ENCODE measurements at places on chromosomes 2 and 18.

DNA sequence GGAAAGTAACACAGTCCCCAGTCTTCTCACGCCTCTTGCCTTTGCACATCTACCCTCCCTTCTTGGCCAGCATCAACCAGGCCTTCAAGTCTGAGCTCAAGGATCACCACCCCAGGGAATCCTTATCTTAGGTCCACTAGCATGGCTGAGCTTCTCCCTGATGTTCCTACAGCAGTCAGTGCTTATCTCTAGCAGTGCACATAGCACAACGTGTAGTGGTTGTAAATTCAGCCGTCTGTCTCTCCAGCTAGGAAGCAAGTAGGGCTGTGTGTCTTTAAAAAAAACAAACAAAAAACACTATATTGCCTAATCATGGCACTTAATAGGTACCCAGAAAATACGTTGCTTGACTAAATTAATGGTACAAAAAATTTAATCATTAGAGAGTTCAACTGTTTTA lies 29.2 kb downstream of the KCNG3 start:
- no peak for DNase-seq

DNA sequence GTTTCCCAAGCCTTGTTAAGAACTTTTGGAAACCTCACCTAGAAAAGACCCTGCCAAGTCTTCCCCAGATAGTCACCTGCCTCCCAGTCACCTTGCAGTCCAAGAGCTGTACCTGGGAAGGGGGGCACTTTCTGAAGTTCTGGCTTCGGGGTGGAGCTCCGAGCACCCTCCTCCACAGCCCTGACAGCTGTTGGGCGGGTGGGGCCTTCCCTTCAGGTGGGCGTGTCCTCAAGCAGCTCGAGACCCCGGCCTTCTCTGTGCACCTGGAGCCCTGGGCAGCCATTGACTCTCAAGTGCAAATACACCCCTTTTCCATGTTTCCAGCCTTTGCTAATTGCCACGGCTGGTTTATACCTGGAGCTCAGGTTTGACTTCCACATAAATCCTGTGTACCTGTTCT lies 37.0 kb upstream of the IGFBP5 start:
- DNase-seq: peak; percentile 35

DNA sequence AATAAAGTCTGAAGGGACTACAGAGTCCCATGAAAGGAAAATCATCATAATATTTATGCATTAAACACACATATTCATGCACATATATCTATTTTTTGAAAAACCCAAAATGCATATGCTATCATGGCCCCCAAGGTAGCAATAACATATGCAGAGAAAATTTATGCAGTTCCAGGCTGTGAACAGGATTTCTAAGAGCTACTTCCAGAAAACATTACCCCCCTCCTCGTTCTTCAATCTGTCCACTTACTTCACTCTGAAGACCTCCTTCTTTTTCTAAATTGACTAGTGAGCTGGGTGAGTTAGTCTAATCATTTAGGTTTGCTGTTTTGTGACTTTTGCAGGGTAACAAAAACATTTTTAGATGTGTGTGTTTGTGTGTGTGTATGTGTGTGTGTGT lies 376.4 kb upstream of the ZEB2 start:
- no peak for DNase-seq

GRCh38 chr2:128348701-128349100 lies 30.0 kb upstream of the HS6ST1 start:
- no peak for DNase-seq
